ENCODE measurements at places on chromosomes 5 and 9. TPM values are rescaled to one million over a fixed set of nuclear protein-coding genes. Genes with fewer than 3 reads are reported as not detected.

DNA sequence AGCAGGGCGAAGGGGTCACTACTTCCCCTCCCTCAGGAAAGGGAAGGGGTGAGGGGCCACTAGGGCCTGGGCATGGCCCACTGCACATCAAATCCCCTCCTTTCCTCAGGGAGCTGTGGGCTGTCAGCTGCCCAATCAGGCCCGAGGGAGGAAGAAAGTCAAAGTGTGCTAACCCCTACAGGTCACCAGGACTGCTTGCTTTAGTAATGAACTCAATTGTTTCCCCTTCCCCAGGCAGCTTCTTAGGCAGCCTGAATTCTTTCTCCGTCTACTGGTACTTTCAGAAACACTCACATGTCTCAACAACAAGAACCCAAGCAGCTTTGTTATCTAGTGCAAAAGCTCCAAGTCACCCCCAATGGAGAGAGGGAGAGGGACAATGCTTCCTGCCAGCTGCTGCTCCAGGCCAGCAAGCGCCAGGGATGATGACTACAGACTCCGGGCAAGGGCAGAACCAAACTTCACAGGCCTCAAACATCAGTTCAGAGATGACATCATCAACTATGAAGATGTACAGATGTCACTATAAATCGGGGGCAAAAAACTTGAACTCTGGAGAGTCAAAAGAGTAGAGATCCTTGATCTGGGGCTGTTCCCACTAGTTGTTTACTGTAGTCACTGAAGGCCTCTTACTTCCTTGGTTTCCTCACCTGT, 100.7 kb downstream of the SLIT3 start:
- no peak for DNase-seq

- no peak for DNase-seq
Measured at GRCh38 chr9:69170231-69170630, 3.8 kb upstream of the TJP2 start.

The TGFBI gene
- polyA plus RNA-seq: 135 TPM

GRCh38 chr9:13267743-13268142, 11.7 kb downstream of the MPDZ start:
- DNase-seq: no peak

GRCh38 chr9:113484258-113484730, 20.8 kb downstream of the RGS3 start:
- DNase-seq: no peak

- no peak for DNase-seq
Measured at GRCh38 chr5:78526049-78526525, 122.5 kb downstream of the LHFPL2 start.

GRCh38 chr5:172029876-172030275, 23.4 kb upstream of the FBXW11 start:
- no peak for DNase-seq

DNA sequence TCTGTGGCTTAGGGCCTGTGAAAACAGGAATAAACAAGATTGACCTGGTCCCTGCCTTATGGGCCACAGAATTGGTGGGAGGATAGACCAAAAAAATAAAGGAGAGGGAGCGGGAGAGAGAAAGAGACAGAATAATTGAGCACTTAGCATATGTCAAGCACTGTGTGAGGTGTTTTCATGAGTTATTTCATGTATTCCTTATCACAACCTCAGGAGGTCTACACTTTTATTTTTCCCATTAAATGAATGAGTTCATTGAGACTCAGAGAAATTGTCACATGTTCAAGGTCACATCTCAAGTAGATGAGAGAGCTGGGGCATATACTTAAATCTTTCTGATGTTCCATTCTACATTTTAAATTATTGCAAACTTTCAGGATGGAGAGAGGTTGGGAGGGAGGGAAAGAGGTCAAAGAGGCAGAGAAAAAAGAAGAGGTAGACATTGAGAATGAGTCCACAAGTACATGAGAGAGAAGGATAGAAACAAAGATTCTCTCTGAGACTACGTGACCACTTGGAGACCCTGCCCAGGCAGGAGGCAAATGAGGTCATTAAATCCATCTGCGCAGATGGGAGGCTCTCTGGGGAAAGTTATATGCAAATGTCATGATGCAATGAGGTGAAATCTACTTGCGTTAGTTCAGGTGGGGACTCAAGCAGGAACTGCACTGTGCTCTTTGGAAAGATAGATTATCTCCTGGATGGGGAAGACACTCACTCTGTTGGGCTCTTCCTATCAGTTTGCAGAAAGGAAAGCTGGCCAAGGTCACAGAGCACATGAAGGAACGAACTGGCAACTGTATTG, 241.5 kb downstream of the PAPPA start:
- DNase-seq: no peak

DNA sequence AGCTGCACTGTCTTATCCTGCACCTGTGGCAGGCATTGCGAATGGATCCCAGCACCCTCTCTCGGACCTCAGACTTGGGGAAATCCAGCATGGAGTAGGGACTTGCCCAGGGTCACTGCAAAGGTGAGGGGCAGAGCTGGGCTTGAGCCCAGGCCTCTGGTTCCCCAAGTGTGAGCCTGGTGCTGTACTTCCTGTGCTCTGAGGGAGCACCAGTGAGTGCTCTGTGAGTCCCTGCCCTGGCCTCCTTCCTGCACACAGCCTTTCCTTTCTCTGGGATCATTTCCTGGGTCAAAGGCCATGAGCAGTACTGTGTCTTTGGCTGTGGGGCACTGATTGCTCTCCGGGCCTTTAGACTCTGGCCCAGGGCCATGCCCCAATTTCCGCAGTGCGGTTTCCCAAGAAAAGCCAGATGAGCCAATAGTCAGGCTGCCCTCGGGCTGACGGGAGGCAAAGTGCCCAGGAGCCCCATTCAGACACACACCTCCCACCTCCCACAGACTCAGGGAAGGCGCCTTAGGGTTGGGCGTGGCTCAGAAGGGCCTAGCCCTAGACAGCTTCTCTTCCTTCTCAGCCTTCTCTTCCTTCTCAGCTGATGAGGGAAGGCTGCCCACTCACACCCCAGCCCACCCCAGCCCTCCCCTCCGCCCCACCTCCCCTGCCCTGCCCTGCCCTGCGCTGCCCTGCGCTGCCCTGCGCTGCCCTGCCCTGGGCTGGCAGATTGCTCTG, 23.3 kb upstream of the TRIM14 start:
- DNase-seq: peak; percentile 42

GRCh38 chr5:81925009-81925408, 46.8 kb upstream of the ATG10 start:
- no peak for DNase-seq

The ADAMTS13 gene
- polyA plus RNA-seq: 10.3 TPM

All from right lung (tissue), 10 donors.